Prostate gland (tissue), 2 donors: ENCODE measurements at places on chromosomes 1 and 21.

DNA sequence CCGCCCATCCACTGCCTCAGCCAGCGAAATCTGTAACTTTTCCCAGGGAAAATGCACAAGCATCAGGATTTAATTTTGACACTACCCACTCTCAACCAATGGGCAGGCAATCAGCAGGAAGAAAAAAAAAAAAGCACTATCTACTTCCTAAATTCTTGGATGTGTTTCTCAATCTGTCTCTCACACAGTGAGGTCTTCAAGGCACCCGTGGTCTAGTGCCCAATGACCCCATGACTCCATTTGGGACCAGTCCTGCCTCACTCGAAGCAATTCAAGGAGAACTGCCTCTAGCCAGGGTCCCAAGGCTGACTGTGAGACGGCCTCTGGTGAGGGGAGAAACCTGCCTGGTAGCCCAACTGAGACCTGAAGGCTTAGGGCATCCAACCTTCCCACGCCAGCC lies 35.9 kb downstream of the CSF1 start:
- no peak for DNase-seq

DNA sequence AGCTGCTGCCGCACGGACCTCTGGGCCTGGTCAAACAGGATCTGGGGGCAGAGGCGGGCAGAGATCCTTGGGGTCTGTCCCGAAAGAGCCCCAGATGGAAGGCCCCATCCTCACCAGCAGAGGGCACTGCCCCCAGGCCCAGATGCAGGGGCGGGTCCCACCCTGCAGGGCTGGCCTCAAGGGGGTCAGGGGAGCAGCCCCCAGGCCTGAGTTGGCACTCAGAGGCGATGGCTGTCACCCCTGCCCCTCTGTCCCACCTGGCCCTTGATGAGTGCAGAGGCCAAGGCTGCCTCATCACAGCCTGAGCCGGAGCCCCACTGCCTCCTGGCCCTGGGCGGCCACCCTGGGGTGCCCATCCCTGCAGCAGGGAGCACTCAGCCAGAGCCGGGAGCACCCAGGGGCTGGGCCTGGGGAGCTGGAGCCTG lies 5.7 kb downstream of the ACAP3 start:
- DNase-seq: no peak

DNA sequence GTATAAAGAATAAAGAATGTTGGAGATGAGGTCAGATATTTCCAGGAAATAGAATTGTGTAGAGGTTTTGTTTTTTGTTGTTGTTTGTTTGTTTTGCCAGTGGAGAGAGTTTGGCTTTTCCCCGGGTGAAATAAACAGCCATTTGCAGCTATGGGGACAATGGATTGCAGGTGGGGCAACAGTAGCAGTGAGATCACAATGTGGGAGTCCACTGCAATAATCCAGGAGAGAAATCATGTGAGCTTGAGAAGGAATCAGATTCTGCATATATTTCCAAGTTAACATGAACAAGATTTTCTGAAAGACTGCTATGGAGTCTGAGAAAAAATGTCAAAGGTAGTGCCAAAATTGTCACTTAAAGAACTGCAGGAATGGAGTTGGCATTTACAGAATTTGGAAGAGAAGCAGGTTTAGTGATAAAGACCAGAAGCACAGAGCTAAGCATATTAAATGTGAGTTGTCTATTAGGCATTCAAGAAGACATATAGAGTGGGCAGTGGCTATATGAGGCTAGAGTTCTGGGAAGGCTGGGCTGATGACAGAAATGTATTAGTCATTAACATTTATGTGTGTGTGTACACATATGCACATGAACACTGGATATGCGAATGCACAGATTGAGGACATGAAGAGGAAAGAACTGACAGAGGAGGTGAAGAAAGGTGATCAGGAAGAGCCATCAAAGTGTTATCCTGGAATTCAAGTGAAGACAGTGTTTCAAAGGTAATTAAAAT lies 729.6 kb upstream of the PTBP2 start:
- no peak for DNase-seq

- DNase-seq: no peak
Measured at GRCh38 chr1:229180161-229180560, 90.8 kb upstream of the RAB4A start.
